Activated CD4-positive, alpha-beta T cell treated with anti-CD3 and anti-CD28 coated beads, Interleukin-10, Interleukin-2, amounts not matched to agents 100 ng/mL and 50 ng/mL, durations not matched to agents 16 hours and 8 hours (primary cell): ENCODE measurements at places on chromosomes 11 and 22.

- DNase-seq, result no peak
Observed at GRCh38 chr11:1295591-1295990, 13.8 kb downstream of the TOLLIP start.

DNA sequence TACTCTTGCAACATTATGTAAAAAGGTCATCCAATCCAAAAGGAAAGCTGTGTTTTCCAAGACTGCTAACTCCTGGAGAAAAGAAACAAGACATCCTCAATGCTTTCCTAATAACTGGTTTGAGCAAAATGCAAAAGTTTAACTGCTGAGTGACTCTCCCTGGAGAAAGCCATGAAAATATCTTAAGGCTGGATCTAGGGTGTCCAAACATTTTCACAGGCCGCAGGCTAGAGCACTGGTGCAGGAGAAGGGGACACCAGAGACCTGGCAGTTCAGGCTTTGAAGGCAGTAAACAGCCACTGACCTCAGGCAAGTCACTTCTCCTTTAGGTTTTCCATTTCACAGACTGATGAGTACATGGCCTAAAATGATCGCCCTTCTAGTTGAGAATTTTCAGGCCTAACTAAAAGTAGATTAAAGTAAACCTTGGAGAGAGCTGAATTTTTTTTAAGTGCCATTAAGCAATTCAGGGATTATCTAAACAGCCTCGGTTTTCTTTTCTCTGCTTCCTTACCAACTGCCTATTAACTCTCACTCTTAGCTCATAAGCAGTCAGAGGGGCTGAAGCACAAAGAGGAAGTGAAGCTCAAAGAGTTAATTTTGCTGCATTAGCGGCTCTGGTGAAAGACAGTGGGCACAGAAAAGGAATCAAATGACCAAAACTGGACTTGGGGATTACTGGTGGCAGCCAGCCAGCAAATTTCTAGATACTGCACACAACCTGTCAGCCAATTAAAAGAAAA, 2.3 kb downstream of the CHKA start:
- DNase-seq, result no peak

DNA sequence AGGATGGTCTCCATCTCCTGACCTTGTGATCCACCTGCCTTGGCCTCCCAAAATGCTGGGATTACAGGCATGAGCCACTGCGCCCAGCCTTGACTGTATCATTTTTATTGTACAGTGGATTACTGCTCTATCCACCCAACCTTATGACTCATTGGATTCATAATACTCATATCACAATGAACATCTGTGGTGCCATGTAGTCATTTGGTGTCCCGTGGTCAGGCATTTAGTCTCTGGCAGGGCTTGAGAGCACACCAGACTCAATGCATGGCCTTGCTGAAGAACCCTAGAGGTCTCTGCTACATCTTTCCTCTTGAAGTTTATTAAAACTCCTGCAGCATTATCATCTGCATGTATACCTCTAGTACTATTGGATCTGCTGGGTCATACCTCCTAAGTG, 98.0 kb upstream of the LDLRAD3 start:
- peak; percentile 38 for DNase-seq

DNA sequence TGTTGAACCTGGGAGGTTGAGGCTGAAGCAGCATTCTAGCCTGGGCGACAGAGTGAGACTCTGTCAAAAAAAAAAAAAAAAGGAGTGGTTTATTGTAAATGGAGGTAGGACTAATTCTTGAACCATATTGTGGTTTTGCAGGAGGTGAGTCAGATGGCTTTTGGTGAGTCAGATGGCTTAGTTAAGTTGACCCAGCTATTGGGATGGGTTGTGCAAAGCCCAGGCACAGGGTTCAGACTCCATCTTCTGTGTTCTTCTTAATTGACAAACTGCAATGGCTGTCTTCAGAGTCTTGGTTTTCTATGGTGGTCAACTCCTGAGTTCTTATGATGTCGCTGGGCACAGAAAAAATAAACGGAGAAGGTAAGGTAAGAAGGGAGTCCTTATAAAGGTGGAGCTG, 182.7 kb downstream of the ADAMTS15 start:
- DNase-seq, result peak; percentile 89

DNA sequence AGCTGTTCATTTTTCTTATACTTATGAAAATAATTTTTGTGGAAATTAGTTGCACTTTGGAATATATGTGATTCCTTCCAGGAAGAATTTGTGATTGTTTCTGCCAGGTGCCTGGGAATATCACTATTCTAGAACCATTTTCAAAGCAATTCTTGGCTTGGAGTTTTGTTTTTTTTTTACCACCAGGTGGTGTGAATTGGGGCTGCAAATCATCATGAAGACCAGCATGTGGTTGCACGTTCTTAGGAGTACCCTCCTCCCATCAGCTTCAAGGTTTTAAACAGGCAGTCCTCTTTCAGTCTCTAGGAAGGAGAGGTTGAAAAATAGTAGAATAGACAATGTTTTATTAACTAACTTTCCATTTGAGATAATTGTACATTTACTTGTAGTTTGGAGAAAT, 25.9 kb downstream of the USP47 start:
- DNase-seq, result no peak

- DNase-seq, result no peak
Observed at GRCh38 chr11:43557553-43558110, 122.9 kb upstream of the HSD17B12 start.

- DNase-seq, result peak; percentile 81
Observed at GRCh38 chr22:30444632-30445437, 19.3 kb downstream of the MTFP1 start.

GRCh38 chr11:8281266-8281665, 17.6 kb upstream of the LMO1 start:
- no peak for DNase-seq

GRCh38 chr11:63879598-63880402, 37.2 kb downstream of the RCOR2 start:
- no peak for DNase-seq

- DNase-seq, result no peak
Observed at GRCh38 chr11:57432714-57433163, 5.8 kb upstream of the SLC43A3 start.

GRCh38 chr11:125330462-125331325, 165.4 kb downstream of the FEZ1 start:
- DNase-seq, result no peak

DNA sequence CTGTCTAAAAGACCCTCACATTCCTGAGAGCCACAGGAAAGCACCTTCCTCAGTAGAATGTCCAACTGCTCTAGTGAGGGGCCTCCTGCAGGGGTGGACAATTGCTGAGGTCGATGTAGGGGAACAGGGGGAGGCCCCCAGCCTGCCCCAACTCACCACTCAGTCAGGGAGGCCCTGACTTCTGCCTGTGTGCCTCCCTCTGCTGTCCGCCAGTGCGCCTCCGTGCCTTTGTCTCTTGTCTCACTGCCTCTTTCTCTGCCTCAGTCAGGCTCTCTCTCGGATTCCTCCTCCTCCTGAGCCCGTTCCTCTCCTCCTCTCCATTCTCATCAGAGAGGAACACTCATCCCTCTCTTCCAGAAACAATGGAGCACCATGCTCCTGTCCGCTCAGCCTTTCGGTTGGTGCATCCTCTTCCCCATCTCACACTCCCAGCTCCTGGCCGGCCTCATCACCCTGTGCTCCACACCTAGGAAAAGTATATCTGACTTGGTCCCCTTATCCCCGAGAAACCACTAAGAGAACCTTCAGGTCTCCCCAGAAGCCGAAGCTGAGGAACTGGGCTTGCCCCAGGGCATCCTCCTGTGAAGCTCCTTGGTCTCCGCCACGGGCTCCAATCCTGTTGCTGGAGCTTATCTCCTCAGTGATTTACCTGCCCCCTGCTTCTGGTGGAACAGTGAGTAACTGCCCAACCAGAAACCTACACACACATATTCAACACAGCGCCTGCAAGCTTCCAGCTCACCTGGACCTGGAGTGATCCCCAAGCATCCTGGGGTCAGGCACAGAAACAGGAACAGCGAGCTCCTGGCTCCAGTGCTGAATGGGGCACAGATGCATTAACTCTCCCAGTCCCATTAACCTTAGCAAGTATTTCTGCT, 2.3 kb downstream of the B3GAT1 start:
- no peak for DNase-seq

GRCh38 chr11:69649576-69649900, 8.6 kb downstream of the CCND1 start:
- no peak for DNase-seq

DNA sequence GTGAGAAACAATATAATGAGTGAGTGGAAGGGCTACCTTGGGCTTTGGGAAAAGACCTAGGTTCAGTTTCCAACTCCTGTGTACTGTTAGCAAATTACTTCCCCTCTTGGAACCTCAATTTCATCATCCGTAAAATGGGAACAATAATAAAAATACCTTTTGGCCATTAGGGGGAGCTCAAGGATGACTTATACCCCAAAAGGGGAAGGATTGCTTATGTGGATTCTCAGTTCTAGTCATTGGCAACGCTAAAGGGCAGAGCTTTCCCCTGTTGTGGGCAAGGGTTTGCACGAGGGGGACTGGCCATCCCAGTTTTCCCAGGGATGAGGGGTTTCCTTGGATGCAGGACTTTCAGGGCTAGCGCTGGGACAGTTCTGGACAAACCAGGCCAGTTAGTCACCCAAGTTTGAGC, 3.1 kb upstream of the COMMD9 start:
- peak; percentile 81 for DNase-seq
